ENCODE measurements at places on chromosomes 1 and 21.
A peak's percentile ranks its signal among the peaks of the same experiment; 100 is the strongest.

GRCh38 chr21:33492571-33492970 lies 1.1 kb upstream of the DNAJC28 start:
- DNase-seq: peak; percentile 36

DNA sequence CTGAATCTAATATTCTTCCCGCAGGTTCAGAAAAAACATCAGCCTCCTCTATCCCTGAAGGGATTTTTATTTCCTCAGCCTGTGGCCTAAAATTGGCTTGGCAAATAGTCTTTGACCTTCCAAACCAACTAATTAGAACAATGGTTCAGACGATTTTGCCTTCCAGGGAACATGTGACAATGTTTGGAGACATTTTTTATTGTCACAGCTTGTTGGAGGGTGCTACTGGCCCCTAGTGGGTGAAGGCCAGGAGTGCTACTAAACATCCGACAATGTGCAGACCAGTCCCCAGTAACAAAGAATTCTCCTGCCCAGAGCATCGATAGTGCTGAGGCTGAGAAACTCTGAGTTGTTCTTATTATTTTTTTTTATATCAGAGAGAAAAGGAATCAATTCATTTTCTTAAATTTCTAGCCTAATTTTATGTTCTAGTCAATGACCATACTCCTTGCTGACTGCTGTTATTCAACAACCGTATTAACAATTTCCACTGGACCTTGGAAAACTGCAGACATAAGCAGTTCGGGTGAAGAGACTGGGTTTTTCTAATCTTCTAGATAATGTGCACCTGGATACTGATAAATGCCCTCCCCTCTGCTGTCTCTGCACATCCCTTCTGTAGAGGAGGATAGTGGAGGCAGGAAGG lies 280.7 kb downstream of the LMX1A start:
- DNase-seq: no peak

DNA sequence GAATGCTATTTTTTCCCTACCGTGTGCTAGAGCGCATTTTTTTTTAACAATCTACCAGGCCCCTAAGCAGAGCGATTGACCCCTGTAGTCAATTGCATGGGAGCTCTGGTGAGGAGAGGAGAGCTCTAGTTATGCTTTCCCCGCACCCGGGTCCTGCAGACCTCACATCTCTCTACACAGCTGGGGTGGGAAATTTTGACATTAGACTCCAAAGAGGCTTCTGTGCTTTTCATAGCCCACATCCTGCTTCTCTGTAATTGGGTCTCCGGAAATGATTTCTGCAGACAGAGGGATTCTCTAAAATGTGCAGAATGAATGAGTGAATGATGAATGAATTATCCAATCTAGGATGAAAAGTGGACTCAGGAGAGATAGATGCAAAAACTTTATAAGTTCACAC lies 41.5 kb upstream of the DUSP10 start:
- DNase-seq: no peak

DNA sequence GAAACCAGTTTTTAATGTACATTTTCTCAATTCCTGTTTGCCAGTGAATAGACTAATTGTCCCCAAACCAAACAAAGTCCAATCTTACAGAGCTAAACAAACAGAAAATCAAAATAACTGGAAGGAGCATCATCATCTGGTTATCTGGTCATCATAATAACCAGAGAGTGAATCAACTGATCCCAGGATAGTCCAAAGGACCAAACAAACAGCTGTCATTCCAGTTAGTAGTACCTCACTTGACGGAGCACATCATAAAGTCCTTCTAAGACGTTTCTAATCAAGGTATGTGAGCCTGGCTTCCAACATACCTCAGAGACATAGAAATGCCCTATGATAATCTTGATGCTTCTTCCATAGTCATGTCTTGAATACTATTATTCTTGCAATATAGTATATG lies 240.5 kb downstream of the LTN1 start:
- DNase-seq: no peak

DNA sequence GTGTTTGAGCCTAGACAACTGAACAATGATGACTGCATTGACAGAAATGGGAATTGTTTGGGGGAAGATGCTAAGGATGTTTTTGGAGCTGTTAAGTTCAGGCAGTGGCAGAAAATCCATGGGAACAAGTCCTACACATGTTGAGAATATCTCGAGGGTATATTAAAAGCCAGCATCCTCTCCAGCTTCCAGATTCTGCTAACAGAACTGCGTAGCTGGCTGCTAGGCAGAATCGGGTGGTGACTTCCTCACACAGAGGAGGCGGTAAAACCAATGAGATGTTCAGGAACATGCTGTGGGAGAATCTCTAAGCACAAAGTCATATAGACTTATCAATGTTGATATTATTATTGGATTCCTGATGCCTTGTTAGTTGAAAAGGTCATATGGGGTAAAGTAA lies 14.8 kb downstream of the FAM163A start:
- DNase-seq: no peak

GRCh38 chr1:112054510-112054909 lies 65.0 kb upstream of the KCND3 start:
- DNase-seq: peak; percentile 6

DNA sequence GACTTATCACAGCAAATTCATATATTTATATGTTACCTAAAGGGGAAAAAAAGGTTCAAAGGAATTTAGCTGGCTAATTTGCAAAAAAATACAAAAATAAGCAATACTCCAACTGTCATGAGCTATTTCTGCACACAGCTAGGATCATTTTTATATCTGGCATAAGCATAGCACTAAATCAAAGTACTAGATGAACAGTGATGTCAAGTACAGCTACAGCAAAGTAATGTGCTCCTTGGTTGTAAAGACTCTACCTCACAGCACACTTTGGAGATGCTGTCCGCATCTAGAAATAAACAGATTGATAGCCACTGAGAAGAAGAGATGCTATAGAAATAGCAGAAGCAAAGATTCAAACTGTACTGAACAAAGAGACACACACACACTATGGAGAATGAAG lies 125.4 kb downstream of the TGFBR3 start:
- no peak for DNase-seq

DNA sequence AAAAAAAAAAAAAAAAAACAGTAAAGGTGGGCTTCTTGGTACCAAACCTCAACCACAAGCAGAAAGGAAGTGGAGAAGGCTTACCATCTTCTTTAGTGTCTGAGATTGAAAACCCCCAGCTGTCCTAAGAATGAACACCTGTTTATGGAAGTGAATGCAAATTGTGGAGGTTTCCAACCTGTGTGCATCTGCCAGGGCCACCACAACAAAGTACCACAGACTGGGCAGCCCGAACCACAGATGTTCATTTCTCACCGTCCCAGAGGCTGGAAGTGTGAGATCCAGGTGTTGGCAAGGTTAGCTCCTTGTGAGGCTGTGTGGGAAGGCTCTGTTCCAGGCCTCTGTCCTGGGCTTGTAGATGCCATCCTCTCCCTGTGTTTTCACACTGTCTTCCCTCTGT lies 348.7 kb downstream of the SETD4 start:
- DNase-seq: no peak

GRCh38 chr21:26389971-26390641 lies 183.0 kb downstream of the CYYR1 start:
- DNase-seq: no peak

Measured in right lung (tissue), 10 donors.